CD4-positive, alpha-beta T cell treated with Interleukin-4 for 4 hours (primary cell): ENCODE measurements at places on chromosomes 1 and 21.
A peak's percentile ranks its signal among the peaks of the same experiment; 100 is the strongest.

- no peak for DNase-seq
Measured at GRCh38 chr1:47823040-47823808, 174.0 kb downstream of the TRABD2B start.

DNA sequence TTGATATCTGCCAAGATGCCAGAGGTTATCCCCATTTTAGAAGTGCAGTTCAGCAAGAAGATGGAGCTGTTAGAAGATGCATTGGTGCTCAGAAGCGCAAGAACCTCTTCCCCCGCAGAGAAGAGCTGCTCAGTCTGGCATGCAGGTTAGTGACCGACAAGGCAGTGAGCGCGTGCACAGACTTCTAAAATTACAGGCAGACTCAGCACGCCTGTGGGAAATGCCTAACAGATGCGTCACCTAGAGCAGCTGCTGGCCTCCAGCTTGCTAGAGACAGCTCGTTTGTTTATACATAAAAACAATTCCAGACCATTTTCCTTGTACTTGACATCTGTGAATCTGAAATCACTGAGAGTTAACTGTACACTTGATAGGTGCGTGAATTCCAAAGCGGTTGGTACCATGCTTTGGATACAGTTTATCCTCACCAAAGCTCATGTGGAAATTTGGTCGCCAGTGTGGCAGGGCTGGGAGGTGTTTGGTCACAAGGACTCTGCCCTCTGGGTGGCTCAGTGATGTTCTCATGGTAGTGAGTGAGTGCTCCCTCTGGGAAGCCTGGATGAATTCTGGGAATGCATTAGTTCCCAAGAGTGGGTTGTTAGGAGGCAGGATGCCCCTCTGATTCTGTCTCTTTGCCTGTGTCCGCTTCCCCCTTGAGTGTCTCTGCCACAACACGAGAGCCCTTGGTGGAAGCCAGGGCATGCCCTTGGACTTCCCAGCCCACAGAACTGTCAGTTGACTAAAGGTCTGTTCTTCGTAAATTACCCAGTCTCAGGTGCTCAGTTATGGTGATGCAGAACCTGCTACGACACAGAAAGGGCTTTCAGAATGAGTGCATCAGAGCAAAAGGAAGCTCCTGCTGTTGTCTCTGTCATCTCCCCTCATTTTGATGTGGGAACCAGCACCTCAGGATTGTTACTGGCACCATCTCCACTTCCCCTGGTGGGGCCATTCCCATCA lies 24.4 kb downstream of the SNAP47 start:
- DNase-seq, result no peak

- DNase-seq, result no peak
Measured at GRCh38 chr1:33348676-33349080, 27.8 kb upstream of the A3GALT2 start.

DNA sequence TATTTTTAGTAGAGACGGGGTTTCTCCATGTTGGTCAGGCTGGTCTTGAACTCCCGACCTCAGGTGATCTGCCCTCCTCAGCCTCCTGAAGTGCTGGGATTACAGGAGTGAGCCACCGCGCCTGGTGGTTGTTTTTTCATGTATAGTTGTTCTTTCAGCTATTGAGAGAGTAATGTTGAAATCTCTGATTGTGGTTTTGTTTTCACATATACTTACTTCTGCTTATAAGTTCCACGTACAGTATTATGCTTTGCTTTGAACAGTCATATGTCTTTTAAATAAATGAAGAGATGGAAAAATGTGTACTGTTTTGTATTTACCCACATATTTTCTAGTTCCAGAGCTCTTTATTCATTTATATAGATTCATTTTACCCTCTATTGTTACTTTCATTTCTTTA lies 44.5 kb downstream of the MARK1 start:
- no peak for DNase-seq

GRCh38 chr1:28062806-28063205 lies 25.6 kb downstream of the EYA3 start:
- peak; percentile 30 for DNase-seq

- DNase-seq, result no peak
Measured at GRCh38 chr1:35231287-35231686, 37.2 kb upstream of the ZMYM4 start.

GRCh38 chr1:81114191-81114590 lies 686.5 kb upstream of the ADGRL2 start:
- DNase-seq, result no peak

- no peak for DNase-seq
Measured at GRCh38 chr1:228204958-228205357, 2.9 kb upstream of the OBSCN start.

DNA sequence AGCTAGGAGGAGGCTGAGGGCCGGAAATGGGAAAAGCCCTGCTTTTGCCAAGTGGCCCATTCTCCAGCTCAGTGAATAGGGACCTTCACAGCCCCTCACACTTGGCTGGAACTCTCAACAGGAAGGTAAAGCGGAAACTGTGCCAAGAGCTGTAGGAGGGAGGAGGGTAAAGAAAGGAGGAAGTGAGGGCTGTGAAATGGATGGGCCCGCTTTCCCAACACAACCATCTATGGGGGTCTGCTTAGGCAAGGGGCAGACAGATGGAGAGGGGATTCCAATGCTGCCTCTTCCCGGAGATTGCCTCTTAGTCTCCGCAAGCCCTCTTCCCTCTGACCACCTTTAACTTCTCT lies 5.2 kb downstream of the INKA2 start:
- no peak for DNase-seq

DNA sequence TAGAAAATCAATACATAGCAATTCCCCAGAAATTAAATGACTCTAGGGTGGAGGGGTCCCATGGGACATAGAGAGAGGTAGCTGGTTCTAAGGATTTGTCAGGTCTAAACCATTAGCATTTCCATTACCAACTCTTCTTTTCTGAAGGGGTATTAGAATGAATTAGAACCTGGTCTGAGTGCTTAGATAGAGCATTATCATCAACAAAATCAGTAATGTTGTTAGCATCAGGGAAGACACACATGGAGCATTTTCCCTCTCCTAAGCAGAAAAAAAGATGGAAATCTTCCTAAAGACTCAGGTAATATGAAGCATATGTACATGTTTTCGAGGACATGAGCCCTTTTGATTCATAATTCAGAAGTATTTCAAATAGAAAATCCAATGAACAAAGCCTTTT lies 984.4 kb upstream of the NCAM2 start:
- DNase-seq, result no peak

DNA sequence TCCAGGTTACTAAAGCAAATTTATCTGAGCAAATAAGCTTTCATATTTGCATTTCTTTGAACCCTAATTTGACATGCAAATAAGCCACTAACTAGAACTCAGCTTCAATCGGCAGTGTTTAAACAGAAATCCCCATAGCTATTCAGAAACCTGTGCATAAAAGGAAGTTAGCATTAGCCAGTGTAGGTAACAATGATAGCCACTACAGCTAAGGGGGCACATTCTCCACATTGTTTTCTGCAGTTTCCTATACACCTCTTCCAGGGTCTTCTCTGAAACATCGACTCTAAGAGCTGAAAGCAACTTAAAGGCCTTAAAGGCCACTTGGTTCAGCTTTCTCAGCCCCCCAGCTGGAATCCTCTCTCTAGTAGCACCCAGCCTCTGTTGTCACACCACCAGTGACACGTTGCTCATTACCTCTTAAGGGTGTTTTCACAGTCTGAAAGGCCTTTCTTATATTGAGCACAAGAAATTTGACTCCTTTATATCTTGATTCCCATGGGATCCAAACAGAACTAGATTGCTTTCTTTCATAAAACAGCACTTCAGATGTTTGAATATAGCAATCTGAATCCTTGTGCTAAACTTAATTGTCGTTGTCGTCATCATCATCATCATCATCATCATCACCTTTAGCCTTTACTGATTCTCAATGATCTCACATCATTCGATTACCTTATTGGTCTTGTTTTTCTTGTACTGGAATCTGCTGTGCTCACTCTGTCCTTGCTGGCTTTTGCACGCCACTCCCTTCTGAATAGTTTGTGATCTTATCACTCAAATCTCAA lies 93.9 kb upstream of the DAB1 start:
- no peak for DNase-seq

DNA sequence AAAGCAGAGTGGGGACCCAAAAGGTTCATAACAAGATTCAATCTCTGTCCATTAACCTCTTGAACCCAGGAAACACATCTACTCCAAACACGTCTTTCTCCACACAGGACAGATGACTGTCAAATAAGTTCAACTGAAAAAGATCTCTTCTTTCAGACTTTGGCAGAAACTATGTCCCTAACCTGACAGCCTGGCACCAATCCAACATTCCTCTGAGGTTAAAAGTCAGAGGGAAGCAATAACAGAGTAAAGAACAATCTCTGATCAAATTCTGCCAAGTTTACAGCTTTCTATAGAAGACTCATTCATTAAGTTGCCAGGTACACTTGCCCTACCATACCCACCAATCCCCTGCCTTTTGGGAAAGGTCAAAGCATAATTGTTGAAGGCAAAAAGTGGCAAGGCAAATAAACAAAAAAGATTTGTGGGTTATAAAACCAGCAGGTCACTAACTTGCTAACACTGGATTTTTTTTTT lies 31.9 kb downstream of the OTUD7B start:
- no peak for DNase-seq

DNA sequence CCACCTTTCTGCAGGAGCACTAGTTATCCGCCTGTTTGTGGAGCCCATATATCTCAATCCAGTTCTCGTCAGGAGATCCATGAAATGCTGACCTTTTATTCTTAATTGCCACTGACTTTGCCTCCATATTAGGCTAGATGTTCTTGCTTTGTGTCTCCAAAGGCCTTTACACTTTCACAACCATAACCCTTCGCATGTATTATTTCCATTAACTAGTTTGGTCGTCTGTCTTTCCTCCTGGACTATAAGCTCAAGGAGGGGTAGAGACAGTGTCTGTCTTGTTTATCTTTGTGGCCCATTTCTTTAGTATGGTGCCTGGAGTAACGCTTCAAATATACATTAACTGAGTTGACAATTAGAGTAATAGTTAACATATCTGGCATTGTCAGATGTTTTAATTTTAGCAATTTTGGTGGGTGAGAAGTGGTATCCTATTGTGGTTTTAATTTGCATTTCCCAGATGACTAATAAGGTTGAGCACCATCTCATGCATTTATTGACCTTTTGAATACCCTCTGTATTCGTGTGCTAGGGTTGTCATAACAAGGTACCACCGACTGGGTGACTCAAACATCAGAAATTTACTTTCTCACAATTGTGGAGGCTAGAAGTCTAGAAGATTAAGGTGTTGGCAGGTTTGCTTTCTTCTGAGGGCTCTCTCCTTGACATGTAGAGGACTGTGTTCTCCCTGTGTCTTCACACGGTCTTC lies 21.7 kb upstream of the IL12RB2 start:
- DNase-seq, result peak; percentile 20

- DNase-seq, result no peak
Measured at GRCh38 chr1:105137543-105138457, 1388.1 kb downstream of the AMY1C start.

DNA sequence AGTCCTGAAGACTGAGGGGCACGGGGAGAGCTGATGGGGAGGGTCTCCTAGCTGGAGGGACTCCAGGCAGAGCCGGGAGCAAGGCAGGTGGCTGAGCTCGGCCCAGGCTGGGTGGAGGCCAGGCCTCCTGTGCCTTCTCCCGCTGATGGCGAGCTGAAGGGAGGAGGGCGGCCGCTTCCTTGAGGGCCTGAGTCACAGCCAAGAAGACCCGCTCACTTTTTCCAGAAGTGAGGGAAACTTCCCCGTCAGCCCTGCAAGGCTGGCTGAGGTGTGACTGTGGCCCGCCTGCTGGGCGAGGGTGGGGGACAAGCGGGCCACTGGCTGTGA lies 1.7 kb upstream of the VWA1 start:
- DNase-seq, result no peak

DNA sequence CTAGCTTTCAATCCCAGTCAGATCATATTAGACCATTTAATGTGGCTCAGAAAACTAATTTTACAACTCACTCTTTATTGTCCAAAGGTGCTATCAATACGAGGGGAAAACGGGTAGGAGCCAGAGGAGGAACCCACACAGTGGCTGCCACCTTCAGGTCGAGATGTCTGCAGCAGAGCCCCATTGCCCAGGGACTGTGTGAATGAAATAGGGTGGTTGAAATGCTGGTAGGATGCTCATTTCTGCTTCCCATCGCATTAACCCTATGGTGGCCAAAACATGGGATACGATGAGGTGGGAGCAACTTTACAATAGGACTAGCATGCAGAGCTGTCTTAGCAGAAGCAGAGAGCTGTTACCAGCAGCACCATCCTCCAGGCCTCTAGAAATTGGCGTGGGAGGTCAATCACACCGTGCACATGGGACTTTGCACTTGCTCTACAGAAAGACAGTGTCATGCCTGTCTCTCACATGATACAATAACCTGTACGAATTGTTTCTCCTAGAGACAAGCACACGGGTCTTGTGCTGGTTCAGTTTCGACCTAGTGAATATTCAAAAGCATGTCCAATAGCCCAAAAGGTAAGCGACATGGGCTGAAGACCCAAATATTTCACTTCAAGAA lies 69.5 kb upstream of the DESI2 start:
- no peak for DNase-seq

DNA sequence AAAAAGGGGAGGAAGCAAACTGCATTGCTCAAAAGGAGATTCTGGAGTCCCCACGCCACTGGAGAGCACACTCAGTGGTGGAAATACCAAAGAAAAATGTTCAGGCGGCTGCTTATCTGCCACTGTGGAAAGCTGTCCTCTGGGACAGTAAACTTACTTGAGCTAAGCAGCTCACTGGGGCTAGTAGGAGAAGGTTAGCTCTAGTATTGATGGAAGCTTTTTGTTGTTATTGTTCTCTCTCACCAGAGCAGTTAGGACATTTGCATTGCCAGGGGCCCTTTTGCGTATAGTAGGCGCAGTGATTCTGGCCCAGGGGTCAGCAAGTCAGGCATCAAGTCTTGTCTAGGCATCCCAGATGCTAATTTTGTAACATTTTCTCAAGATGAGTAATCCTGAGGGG lies 15.6 kb downstream of the BACE2 start:
- DNase-seq, result no peak

DNA sequence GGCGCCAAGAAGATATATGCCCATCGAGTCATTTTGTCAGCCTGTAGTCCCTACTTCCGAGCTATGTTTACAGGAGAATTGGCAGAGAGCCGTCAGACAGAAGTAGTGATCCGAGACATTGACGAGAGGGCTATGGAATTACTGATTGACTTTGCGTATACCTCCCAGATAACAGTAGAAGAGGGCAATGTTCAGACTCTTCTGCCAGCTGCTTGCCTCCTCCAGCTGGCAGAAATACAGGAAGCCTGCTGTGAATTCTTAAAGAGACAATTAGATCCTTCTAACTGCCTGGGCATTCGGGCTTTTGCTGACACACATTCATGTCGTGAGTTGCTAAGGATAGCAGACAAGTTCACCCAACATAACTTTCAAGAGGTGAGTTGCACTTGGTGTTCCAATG lies 19.1 kb downstream of the KLHL20 start:
- no peak for DNase-seq

DNA sequence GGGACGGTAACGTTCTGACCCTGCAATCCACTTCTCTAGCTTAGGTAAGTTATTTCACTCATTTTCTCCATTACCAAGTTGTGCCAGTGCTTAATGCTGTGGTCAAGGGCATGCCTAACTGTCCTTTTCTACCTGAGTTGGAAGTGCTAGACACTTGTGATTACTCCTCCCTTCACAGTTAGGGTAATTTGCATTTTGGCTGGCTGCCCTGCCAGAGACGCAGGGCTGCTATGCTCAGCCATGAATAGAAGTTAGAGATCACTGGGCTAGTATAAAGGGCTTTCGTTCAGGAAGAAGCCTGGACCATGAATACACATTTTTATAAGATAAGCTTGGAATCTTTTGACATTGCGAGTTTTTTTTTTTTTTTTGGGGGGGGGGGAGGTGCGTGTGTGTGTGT lies 633.2 kb upstream of the NEGR1 start:
- DNase-seq, result no peak

- DNase-seq, result no peak
Measured at GRCh38 chr1:114286179-114286578, 132.5 kb upstream of the SYT6 start.
